ENCODE measurements at places on chromosomes 13 and 19. TPM values are rescaled to one million over a fixed set of nuclear protein-coding genes. Genes with fewer than 3 reads are reported as not detected.

- no peak for DNase-seq
Observed at GRCh38 chr13:25178070-25178469, 6.0 kb upstream of the AMER2 start.

- no peak for DNase-seq
Observed at GRCh38 chr13:99164226-99164625, 36.4 kb upstream of the UBAC2 start.

DNA sequence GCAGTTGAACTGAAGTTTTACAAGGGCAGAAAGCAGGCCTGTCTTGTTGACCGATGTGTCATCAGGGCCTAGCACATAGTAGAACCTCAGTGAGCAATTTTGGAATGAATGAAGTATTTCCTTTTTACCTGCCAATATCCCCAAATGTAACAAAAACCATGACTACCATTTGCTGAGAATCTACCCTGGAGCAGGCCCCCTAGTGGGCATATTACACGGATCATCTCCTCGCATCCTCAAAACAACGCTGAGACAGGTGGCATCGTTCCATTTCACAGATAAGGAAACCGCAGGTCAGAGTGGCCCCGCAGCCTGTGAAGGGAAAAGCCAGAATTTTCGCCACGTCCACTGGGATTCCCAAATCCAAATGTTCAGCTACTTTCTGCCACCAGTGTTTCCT, 77.9 kb downstream of the CACNA1A start:
- DNase-seq = no peak

DCLK1 gene
- 2.2 TPM for total RNA-seq

GRCh38 chr19:56138069-56138468, 3.0 kb upstream of the ZNF444 start:
- DNase-seq = no peak

GRCh38 chr13:51803422-51804294, at the start of gene DHRS12:
Gene DHRS12 (minus strand): TSS chr13:51804163. CDS start chr13:51799659, 4,504 bp downstream.
- DNase-seq = peak; percentile 91

GRCh38 chr13:110989331-110989730, 74.5 kb upstream of the ANKRD10 start:
- no peak for DNase-seq

RNF113B gene
- total RNA-seq = not detected

PRSS57 gene
- not detected for total RNA-seq

DNA sequence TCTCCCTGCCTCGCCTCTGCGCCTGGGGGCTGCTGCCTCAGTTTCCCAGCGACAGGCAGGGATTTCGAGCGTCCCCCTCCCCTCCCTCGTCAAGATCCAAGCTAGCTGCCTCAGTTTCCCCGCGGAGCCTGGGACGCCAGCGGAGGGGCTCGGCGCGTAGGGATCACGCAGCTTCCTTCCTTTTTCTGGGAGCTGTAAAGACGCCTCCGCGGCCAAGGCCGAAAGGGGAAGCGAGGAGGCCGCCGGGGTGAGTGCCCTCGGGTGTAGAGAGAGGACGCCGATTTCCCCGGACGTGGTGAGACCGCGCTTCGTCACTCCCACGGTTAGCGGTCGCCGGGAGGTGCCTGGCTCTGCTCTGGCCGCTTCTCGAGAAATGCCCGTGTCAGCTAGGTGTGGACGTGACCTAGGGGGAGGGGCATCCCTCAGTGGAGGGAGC, 722 bp upstream of the ICAM1 start:
- DNase-seq = peak; percentile 75

NPAS1 gene
- 1.2 TPM for total RNA-seq

SYT5 gene
- total RNA-seq = 1.1 TPM

DNA sequence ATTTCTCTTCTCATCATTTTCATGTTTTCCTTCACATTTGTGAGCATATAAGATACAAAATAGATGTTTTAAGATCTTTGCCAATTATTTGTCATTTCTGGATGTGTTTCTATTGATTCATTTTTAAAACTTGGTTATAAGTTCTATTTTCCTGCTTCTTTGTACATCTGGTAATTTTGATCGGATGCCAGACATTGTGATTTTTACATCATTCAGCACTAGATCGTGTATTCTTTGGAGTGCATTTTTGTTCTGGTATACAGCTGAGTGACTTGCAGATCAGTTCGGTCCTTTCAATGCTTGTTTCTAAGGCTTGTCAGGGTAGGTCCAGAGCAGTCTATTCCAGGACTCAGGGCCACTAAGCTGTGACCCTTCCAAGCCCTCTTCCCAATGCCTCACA, 198.2 kb downstream of the KLF12 start:
- DNase-seq = no peak

LILRA5 gene
- 4.9 TPM for total RNA-seq

GRCh38 chr13:105908586-105908985, 626.9 kb downstream of the EFNB2 start:
- no peak for DNase-seq

- DNase-seq = no peak
Observed at GRCh38 chr19:17192751-17193150, 22.4 kb upstream of the USE1 start.

NFIX gene
- total RNA-seq = 25.6 TPM

IQCN gene
- 2.9 TPM for total RNA-seq

- no peak for DNase-seq
Observed at GRCh38 chr13:67308004-67308772, 78.1 kb upstream of the PCDH9 start.

GRCh38 chr19:29367791-29368222, 154.9 kb upstream of the UQCRFS1 start:
- no peak for DNase-seq

TMEM221 gene
- total RNA-seq = 6.1 TPM

- DNase-seq = no peak
Observed at GRCh38 chr13:76630629-76631230, 255.5 kb downstream of the KCTD12 start.

GRCh38 chr13:71727662-71728061, 139.3 kb downstream of the DACH1 start:
- no peak for DNase-seq

- peak; percentile 37 for DNase-seq
Observed at GRCh38 chr19:55304279-55304978, 20.6 kb downstream of the BRSK1 start.

B3GNT3 gene
- total RNA-seq = 0.39 TPM

KLK14 gene
- not detected for total RNA-seq

GRCh38 chr19:46824890-46825730, 25.5 kb downstream of the AP2S1 start:
- no peak for DNase-seq

- DNase-seq = no peak
Observed at GRCh38 chr13:83681547-83681946, 200.7 kb downstream of the SLITRK1 start.

GJB6 gene
- 2.3 TPM for total RNA-seq

- no peak for DNase-seq
Observed at GRCh38 chr19:58385313-58385890, 1.7 kb upstream of the RPS5 start.

GRCh38 chr13:95603887-95604555, 40.5 kb downstream of the DZIP1 start:
- DNase-seq = peak; percentile 53

ERFL gene
- not detected for total RNA-seq

GRCh38 chr19:17357078-17357666, 19.8 kb downstream of the GTPBP3 start:
- DNase-seq = no peak

- no peak for DNase-seq
Observed at GRCh38 chr13:49869519-49869918, 66.6 kb downstream of the SPRYD7 start.

DNA sequence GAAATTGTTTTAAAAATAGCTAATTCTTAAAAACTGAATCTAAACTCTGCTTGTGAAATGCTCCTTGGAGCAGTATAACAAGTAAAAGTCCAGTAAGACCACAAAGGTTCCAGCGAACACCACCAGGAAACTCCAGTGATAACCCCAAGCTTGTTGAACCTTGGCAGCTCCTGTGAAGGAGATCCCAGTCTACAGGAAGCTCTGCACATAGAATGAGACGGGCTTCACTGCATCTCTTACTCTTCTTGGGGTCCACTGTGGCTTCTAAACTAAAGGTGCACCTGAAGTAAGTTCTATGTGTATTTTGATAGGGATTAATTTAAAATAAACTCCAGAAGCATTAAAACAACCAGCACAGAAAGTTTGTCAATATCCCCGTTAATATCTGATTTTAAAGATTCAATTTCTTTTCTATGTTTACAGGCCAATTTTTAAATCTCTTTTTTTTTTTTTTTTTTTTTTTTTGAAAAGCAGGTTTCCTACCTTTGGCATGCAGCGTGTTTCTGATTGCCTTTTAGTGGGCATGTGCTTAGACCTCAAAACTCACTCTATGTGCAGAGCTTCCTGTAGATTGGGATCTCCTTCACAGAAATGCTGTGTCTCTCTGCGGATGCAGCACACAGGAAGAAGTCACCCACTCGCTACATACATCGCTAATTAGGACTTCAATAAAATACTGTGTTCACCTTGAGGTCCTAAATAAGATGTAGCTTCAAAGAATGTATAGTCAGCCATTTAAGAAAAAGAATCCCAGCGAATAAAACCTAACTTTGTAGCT, 508.5 kb downstream of the KLF12 start:
- DNase-seq = no peak

DNA sequence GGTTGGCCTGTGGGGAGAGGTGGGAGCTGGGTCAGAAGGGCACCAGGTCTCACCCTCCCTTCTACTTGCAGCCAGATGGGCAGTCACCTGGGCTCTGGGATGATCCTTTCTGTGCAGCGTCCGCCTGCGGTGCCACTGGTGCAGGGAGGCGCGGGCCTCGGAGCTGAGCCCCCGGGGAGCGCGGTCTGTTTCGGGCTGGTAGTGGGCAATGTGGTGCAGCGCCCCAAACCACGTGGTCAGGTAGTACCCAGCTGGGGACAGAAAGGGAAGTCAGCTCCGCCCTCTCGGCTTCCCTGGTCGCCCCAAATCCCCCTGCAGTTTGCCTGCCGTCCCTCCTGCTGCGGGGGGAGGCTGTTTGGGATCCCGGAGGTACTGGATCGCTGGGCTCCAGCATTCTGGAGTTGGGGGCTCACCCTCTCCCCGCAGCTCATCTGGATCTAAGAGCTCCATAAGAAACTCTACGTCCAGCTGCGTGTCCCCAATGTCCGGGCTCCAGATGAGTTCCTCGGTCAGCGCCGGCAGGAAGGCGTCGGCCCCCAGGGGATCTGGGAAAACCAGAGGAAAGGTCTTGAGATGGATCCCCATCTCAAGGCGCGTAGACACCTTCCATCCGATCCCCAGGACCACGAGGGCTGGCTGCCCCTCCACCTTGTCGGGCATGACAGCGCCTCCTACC, 8.8 kb downstream of the RINL start:
- DNase-seq = no peak

DCT gene
- 3.0 TPM for total RNA-seq

TNFSF9 gene
- total RNA-seq = 0.54 TPM

GRCh38 chr19:8041531-8041931, 11.0 kb upstream of the CCL25 start:
- no peak for DNase-seq

DNA sequence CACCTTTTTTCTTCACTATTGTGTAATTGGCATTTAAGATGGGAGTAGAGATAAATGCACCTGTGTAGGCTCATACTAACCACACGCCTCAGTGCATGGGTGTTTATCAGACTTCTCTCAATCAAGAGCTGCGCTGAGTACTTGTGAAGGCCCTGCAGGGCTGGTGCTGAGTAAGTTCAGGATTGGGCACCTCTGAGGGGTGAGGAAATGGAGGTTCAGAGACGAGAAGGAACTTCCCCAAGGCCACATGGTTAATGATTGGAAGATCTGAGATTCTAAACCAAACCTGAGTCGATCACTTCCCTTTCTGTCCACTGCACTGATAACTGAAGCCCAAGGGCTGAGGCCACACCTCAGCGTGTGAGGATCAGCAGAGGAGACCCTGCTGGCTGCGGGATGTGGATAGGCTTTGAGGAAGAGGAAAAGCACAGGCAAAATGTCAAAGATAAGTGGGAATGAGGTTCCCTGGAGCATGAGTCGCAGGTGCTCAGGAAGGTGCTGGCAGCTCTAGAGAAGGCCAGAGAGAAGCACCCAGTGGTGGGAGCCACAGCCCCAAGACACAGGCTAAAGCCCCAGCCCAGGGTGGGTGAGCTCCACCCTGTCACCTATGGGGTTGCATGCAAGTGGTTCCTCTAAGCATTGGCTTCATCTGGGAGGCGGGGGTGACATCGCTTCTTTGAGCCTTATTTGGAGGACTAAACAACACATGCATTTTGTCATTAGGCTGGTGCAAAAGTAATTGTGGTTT, 32.3 kb upstream of the GJB6 start:
- DNase-seq = no peak

GRCh38 chr13:99797691-99798090, 173.9 kb downstream of the ZIC5 start:
- no peak for DNase-seq

- no peak for DNase-seq
Observed at GRCh38 chr19:13712767-13713201, 51.5 kb upstream of the MRI1 start.

ANKLE1 gene
- total RNA-seq = 1.8 TPM

VSTM1 gene
- total RNA-seq = not detected

DNA sequence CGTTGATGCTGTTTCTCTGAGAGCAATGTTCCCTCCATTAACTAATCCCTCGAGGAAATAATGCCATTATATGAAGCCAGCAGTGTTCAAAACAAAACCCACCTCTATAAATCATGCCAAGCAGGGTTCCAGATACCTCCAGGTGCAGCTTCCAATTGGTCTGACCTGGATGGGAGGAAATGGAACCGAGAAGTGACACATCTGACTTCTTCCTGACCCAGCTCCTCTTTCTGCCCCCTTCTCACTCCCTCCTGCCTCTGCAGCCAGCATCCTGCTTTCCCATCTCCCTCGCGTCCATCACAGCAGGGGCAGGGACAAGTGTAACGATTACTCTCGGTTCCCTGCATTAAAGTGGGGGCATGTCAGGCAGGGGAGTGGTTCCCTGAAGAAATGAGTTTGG, 37.5 kb downstream of the HSPH1 start:
- DNase-seq = no peak

DHRS12 gene
- 8.7 TPM for total RNA-seq

DNA sequence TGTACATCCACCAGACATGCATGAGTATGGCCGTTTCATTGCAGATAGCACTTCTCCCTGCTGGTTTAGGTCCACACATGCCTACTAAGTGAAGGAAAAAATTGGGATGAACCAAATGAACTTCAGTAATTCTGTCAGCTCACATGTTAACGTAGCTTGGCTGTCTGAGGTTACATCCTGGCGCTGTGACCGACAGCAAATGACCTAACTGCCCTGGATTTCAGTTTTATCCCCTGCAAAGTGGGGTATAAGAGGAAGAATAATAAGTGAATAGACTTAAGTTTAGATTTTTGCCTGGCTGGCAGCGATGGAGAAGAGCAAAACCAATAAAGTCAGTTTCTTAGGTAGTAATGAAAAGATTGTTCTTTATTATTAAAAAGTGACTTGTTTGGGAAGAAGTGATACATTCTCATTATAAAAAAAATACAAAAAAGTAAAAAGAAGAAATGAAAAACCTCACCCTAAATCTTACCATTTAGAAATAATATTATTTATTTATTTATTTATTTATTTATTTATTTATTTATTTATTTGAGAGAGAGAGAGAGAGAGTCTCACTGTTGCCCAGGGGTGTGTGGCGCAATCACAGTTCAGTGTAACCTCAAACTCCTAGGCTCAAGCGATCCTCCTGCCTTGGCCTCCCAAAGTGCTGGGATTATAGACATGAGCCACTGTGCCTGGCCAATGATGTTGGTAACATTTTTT, 4.2 kb upstream of the RNF113B start:
- no peak for DNase-seq

Data from adrenal gland (tissue), 19 donors.